A549 treated with CORT108297 at 1 μM for 4 hours (cell line): ENCODE measurements at places on chromosomes 7 and 10. TPM values are rescaled to one million over a fixed set of nuclear protein-coding genes. Genes with fewer than 3 reads are reported as not detected.

The GNGT1 gene
- not detected in 5 replicates for total RNA-seq

The TCERG1L gene
- total RNA-seq: not detected in 5 replicates

The DENND11 gene
- total RNA-seq: 5.4 to 7.0 TPM (median 6.7 TPM) in 5 replicates

The SUN3 gene
- 0.15 to 0.16 TPM in 2 of 5 replicates, not detected in the others for total RNA-seq

The SLC18A3 gene
- not detected in 5 replicates for total RNA-seq

The NME8 gene
- not detected in 5 replicates for total RNA-seq

The PDE1C gene
- total RNA-seq: 3.7 to 5.6 TPM (median 4.9 TPM) in 5 replicates
